IMR-90 (cell line): ENCODE measurements at places on chromosomes 16 and 17.
A peak's percentile ranks its signal among the peaks of the same experiment; 100 is the strongest.

DNA sequence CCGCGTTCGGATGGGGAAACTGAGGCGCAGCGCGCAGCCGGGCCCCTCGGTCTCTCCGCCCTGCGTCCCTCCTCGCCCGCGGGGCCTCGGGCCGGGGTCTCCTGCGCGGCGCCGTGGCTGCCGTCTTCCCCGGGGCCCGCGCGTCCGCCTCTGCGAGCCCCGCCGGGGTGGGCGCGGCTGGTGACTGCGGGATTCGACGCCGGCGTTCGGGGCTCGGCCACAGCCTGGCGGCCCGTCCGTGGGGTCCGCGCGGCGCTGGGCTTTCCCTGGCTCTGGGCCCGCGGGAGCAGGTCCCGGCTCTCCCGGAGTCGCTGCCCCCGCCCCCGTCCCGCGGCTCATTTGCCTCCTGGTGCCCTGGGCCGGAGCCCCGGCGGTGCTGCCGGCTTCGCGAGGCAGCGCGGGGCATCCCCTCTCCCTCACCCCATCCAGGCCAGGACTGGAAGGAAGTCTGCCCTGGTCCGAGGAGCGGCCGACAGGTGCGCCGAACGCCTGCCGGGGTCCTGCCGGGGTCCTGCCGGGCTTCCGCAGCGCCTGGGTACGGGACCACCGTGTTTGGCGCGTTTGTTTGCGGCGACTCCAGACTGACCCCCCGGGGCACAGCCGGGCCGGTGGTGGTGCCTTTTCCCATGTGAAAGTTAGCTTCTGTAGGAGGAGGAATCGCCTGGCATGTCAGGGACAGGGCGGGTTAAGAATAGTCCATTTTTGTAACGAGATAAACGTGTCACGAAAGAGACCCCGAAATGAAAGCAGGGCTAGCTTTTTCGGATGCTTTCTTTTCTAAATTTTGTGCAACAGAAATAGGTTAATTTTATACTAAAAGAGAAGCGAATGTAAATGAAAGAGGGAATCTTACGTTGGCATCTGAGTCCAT, 671 bp downstream of the CHMP6 start:
- H3K4me3 ChIP-seq: peak overlapping the region; percentile 87
- H3K27ac ChIP-seq: peak overlapping the region; percentile 45; the same call in 1 of the 2 replicates
- peaks cover 21% of the 10 kb centered on the region for H3K36me3 ChIP-seq
- H3K27me3 ChIP-seq: no peaks in the 10 kb centered on the region
- no peak for DNase-seq

GRCh38 chr17:15397620-15398019, 56.2 kb upstream of the TEKT3 start:
- no peak overlapping the region for H3K27ac ChIP-seq
- H3K27me3 ChIP-seq: no peaks in the 10 kb centered on the region
- H3K36me3 ChIP-seq: no peaks in the 10 kb centered on the region
- H3K4me1 ChIP-seq: peaks cover 16% of the 10 kb centered on the region

DNA sequence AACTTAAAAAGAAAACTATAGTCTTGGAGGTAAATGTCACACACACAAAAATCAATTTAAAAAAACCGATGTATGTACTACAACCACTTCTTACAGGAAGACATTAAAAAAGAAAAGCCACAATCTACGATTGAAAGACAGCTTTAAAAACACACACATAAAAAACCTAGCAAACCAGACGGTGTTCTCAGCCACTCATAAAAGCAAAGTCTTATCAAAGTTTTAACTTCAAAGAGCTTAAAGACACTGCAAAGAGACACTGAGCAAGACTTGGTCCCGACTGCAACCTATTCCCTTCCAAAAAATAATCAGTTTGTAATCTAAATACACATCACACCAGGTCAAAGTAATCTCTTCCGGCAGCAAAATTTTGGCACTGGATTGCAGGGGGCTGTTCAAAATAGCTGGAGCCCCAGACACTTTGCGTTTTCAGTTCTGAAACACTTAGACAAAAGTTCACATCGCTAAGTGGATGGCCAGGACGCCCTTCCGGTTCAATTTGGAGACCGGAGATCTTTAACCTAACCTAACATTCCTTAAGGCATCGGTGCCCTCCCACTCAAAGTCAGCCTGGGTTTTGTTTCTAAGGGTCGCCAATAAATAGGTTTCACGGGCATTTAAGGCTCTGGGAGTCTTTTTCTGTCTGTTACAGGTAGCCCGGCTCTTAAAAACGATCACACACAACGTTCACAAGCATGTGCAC, 2.6 kb downstream of the ZCCHC14 start:
- no peaks in the 10 kb centered on the region for H3K27me3 ChIP-seq
- H3K27ac ChIP-seq: no peak overlapping the region
- no peak for DNase-seq
- H3K4me3 ChIP-seq: peak overlapping the region; percentile 67

- peaks cover 20% of the 10 kb centered on the region for H3K4me1 ChIP-seq
- H3K27ac ChIP-seq: no peak overlapping the region
- no peaks in the 10 kb centered on the region for H3K27me3 ChIP-seq
Observed at GRCh38 chr17:5587438-5588032, 3.2 kb upstream of the NLRP1 start.

- H3K4me3 ChIP-seq: no peak overlapping the region
- H3K4me1 ChIP-seq: peaks cover 13% of the 10 kb centered on the region; the same call in 1 of the 2 replicates
- peak; percentile 53 for DNase-seq
- H3K36me3 ChIP-seq: no peaks in the 10 kb centered on the region
Observed at GRCh38 chr16:10828851-10829366, 10.3 kb upstream of the TVP23A start.

GRCh38 chr16:22385196-22385595, 10.8 kb upstream of the CDR2 start:
- H3K4me1 ChIP-seq: peaks cover 15% of the 10 kb centered on the region
- H3K27me3 ChIP-seq: no peaks in the 10 kb centered on the region
- H3K4me3 ChIP-seq: no peak overlapping the region

GRCh38 chr17:50256826-50257618, 17.2 kb upstream of the TMEM92 start:
- no peaks in the 10 kb centered on the region for H3K36me3 ChIP-seq
- no peak overlapping the region for H3K27ac ChIP-seq
- no peak overlapping the region for H3K4me3 ChIP-seq
- H3K4me1 ChIP-seq: peaks cover 4% of the 10 kb centered on the region; the same call in 1 of the 2 replicates
- DNase-seq: no peak

- no peak for DNase-seq
- no peaks in the 10 kb centered on the region for H3K27me3 ChIP-seq
- no peaks in the 10 kb centered on the region for H3K4me1 ChIP-seq
- H3K4me3 ChIP-seq: no peak overlapping the region
- H3K27ac ChIP-seq: no peak overlapping the region
- H3K36me3 ChIP-seq: no peaks in the 10 kb centered on the region
Observed at GRCh38 chr16:80627108-80627507, 86.3 kb downstream of the DYNLRB2 start.

DNA sequence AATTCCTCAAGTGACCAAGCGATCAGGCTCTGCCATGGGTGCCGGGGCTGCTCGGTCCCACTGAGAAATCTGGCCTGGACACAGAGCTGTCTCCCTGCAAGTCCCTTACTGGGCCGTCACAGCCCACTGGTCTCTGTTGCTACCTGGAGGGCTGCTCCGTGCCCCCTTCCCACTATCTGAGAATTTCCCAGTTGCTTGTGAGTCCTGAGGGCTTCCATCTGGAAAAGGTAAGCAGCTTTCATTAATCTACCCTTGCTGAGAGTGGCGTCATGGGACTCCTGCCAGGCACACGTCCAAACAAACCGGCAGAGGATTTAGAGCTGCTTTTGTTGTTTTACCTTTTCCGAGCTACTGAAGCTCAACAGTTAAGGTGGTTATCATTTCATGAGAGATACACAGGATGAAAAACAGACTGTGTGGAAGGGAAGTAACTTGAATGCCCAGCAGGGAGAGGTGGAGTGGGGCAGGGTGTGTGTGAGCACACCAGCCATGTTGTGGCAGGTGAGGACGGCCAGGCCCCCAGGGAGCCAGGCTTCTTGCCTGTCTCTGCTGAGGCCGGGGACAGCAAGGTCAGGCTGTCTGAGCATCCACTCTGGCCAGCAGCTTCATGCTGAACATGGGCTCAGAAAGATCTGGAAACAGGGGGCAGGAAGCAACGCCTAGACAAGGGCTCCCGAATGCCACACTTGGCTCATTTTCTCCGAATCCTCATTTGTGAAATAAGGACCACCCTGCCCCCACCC, 50.6 kb downstream of the GTF3C1 start:
- H3K4me1 ChIP-seq: peaks cover 10% of the 10 kb centered on the region
- no peak overlapping the region for H3K4me3 ChIP-seq
- no peak for DNase-seq

DNA sequence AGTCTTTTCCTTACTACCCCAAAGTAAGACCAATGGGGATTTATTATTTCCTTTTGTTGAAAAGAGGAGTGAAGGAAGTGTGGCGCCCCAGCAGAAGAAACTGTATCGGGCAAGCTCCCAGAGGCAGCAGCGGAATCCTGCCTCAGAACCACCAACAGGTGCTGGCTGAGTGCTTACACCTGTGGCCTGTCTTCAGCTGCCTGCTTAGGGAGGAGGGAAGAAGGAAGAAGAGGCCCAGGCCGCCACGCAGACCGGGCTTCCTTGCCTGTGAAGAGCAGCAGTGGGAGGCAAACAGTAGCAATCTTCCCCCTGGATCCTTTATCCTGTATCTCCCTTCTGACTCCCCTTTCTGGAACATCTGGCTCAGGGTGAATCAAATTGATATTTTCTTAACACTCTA, 134.7 kb downstream of the AATF start:
- no peaks in the 10 kb centered on the region for H3K4me1 ChIP-seq
- no peak overlapping the region for H3K4me3 ChIP-seq
- H3K27ac ChIP-seq: no peak overlapping the region
- no peak for DNase-seq
- H3K27me3 ChIP-seq: no peaks in the 10 kb centered on the region

DNA sequence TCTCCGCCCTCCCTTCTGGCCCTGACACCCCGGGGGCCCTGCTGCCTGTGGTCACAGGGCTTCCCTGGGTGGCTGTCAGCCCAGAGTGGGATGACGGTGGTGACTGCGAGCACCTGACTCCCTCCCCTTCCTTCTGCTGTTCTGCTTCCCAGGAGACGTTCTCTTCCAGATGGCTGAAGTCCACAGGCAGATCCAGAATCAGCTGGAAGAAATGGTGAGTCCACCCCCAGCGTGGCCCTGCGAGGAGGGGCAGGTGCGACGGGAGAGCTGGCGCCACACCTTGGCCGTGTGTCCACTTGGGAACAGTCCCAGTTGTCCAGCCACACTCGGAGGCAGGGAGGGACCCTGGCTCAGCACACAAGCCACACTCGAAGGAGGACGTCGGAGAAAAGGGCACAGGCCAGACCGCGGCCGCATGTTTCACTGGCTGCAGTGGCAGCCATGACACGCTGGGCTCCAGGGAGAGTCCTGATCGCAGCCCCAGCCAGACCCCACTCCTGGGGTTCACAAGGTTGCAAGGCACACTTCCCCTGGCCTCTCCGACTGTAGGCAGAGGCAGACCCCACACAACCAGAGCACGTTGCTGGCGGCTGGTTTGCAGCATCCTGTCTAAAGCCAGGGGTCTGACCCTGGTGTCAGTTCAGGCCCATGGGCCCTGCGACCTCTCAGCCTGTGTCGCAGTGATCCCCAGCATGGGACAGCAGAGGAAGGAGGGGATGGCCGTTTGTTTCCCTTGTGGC, 49.9 kb downstream of the BAIAP2 start:
- no peak overlapping the region for H3K27ac ChIP-seq
- H3K4me3 ChIP-seq: no peak overlapping the region
- DNase-seq: no peak
- H3K4me1 ChIP-seq: no peaks in the 10 kb centered on the region
